HEK293T (cell line): ENCODE measurements at places on chromosomes 7 and 10.

GRCh38 chr10:48199580-48200377, 74.7 kb downstream of the FRMPD2 start:
- no peak for DNase-seq

DNA sequence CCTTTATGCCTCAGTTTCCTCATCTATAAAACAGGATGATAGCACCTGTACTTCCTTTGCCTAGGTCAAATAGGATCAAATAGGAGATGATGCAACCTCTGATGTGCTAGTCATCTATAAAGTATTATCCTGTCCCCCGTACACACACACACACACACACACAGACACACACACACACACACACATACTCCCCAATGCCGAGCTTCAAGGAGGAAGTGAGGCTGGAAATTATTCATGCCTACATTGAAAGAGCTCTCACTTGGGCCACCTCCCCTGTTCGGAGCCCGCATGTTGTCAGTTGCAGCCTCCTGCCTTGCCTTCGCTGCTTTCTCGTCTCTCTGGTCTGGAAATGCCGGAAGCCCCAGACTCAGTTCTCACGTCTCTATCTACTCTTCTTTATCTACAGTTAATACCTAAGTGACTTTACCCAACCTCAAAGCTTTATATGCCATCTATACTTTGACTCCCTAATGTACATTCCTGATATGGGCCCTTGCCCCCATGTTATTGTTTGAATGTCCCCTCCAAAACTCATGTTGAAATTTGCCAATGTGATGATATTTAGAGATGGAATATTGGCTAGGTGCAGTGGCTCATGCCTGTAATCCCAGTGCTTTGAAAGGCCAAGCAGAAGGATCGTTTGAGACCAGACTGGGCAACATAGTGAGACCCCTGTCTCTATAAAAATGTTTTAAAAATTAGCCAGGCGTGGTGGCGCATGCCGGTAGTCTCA, 6.9 kb upstream of the UBE2H start:
- DNase-seq, result no peak

GRCh38 chr10:75660823-75661222, 229.4 kb downstream of the LRMDA start:
- DNase-seq, result no peak

DNA sequence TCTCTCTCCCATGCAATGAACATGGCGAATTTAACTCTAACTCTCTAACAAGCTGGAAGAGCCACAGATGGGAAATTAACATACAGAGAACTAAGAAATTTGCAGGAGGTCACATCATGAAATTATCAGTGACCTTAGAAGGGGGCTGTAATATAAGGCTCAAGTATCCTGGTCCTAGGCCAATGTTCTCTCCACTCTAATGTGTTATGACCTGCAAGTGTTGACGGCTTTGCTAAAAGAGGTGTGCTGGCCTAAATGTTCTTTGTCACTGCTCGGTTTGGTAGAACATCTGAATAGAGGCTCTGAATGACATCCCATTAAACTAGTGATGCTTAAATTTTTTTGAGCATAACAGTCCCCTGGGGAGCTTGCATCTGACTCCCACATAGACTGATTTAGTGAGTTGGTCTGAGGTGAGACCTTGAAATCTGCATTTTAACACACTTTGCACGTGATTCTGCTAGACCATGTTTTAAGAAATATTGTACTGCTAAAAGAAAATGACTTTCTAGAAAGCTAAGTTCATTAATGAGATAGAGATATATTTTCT, 129.3 kb downstream of the GFRA1 start:
- no peak for DNase-seq

- no peak for DNase-seq
These were observed 1.2 kb downstream of the SLC4A2 start for GRCh38 chr7:151060416-151061212.
